ENCODE measurements at places on chromosomes 7 and 10.

DNA sequence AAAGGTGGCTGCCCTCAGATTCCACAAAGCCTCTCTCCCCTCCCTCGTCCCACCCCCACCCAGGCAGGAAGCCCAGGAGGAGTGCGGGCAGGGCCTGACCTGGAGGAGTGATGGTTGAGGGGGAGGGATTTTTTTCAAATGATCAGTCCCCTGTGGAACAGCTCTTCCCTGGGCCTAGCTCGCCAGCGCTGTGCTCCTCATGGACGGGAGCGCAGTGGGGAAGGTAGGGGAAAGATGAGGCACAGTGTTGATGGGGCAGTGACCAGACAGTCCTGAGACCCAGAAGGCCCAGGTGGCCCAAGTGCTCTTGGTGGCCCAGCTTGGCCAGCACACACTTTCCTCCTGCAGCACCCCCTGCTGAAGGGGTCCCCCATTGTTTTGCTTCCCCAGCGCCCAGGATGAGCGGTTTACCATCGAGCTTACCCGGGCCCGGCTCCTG, 8.5 kb downstream of the SAP25 start:
- DNase-seq, result no peak

GRCh38 chr10:51815723-51816122, 116.3 kb upstream of the CSTF2T start:
- DNase-seq, result no peak

DNA sequence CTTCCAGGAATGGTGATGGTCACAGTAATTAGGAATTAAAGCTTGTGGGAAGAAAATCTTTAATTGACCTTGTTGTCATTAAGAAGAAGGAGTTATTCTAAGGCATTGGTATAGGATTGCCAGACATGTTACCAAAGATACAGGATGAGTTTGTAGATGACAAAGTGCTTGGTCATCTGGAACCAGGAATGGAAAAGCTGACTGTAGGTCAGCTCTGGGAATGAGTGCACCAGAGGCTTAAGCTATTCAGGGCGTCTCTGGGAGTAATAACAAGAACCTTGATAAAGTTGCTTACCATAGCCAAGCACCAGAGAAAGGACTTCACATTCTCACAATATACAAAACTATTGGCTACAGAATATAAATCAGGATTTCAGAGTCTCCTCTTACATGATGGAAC, 89.0 kb downstream of the PHTF2 start:
- DNase-seq, result no peak

- DNase-seq, result no peak
Measured at GRCh38 chr7:28469562-28469961, 57.2 kb downstream of the CREB5 start.
